ENCODE measurements at places on chromosomes 6 and 20.

DNA sequence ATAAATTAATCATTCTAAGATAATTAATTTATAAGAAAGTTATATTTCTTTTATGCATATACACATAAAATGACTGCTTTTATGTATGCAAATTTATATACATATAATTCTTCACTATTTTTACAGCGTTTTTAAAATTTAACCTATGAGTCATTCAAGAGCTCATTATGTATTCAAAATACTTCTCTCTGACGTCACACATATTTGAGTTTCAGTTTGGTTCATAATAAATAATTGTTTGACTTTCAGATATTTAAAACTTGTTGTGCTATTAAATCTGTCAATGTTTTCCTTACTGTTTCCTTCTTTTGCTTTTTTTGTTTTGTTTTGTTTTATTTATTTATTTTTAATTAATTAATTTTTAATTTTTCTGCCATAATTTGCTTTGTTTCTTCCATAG lies 467.5 kb upstream of the ADGRB3 start:
- no peaks in the 10 kb centered on the region for H3K27me3 ChIP-seq
- peaks cover 1% of the 10 kb centered on the region for H3K4me1 ChIP-seq
- no peak overlapping the region for H3K27ac ChIP-seq
- H3K36me3 ChIP-seq: no peaks in the 10 kb centered on the region

- H3K36me3 ChIP-seq: no peaks in the 10 kb centered on the region
- no peak for DNase-seq
- no peak overlapping the region for H3K4me3 ChIP-seq
- no peak overlapping the region for H3K27ac ChIP-seq
- peaks cover 7% of the 10 kb centered on the region for H3K27me3 ChIP-seq
These were observed 131.0 kb downstream of the ID4 start for GRCh38 chr6:19968201-19968600.

DNA sequence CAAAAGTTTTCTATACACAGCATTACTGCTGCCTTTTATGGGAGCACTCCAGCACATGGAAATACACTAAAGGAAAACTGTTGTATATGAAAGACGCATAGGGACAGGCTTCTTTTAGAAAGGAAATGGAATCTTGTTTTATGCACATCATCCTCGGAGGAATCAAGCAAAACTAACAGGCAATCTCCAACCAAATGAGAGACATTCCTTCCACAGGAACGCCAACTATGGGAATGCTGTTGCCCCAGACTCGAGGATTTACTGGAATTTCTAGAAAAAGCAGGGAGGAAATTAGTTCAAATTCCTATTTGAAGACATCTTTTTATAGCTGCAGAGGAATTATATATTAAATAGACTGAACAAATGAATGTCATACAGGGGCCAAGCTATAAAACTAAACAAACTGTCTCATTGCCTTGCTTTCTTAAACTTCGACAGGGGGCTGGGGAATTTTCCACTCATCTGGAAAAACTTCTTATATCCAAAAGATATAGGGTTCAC lies 52.2 kb downstream of the LYRM4 start:
- H3K4me3 ChIP-seq: no peak overlapping the region
- H3K4me1 ChIP-seq: no peaks in the 10 kb centered on the region
- no peak for DNase-seq
- H3K27me3 ChIP-seq: no peaks in the 10 kb centered on the region
- peaks cover 2% of the 10 kb centered on the region for H3K36me3 ChIP-seq

DNA sequence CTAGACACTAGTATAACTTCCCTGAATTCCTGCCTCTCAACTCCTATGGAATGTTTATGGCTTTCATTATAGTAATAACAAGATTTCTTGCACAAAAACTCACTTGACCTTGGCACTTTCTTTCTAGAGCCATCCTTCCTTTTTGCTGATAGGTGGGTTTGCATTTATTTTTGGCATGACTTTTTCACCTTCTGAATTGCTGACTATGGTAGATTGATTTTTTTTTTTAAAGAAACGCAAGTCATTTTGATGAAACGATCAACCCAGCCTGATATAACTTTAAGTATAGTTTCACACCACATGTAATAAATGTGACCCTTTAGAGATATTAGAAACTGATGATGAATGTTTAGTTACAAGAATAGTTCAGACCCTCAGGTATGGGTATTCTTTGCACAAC lies 61.8 kb downstream of the BMP6 start:
- no peaks in the 10 kb centered on the region for H3K36me3 ChIP-seq
- H3K4me3 ChIP-seq: no peak overlapping the region
- no peak overlapping the region for H3K27ac ChIP-seq
- peaks cover 44% of the 10 kb centered on the region for H3K27me3 ChIP-seq

DNA sequence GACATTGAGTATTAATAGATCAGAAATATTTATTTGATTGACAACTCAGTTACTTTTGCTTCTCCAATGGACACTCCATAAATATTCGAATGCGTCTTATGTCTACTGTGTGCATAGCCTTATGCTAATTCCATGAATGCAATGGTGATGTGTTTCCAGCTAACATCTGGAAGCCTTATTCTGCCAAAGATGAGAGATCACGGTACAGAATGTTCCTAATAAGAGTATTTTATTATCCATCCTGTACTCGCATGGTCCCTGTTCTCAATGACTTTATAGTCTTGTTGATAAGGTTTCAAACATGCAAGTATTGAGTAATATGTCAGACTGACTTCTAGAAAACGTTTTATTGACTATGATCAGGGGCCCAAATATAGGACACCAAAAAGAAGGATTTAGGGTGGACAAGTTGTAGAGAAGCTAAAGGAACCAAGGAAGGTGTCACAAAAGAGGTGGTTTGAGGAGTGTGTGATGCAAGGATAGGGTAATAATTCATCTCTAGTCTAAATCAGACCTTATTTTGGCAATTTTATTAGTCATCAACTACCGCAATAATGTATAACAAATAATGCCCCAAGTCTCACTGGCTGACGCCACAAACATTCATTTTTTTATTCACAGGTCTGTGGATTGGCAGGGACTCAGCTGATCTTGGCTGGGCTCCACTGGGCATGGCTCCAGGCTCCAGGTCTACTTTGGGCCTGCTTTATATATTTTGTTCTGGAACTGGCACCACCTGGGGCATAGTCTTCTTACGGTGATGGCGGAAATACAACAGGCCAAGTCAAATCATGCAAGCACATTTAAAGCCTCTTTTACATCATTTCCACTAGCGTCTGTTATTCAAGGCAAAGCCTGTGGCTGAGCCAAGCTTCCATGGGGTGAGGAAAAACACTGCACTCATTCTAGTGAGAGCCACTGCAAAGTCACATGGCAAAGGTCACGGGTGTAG lies 24.5 kb upstream of the CD83 start:
- H3K27me3 ChIP-seq: peaks cover 7% of the 10 kb centered on the region
- H3K4me3 ChIP-seq: no peak overlapping the region
- no peaks in the 10 kb centered on the region for H3K36me3 ChIP-seq
- H3K4me1 ChIP-seq: peaks cover 2% of the 10 kb centered on the region
- no peak for DNase-seq
- H3K27ac ChIP-seq: no peak overlapping the region

DNA sequence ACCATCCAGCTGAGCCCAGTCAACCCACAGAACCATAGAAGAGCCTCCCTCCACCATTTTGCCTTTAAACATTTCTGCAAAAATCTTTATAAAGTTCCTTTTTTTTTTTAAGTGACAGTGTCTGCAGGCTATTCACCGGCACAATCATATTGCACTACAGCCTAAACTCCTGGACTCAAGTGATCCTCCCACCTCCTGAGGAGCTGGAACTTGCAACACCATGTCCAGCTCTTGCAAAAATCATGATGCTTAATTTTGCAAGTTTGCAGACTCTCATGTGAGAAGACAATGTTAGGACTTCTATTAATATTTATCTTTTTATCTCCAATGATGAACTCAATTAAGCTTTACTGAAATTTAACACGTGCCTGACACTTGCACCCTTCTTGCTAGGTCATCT lies 88.8 kb downstream of the INSM1 start:
- H3K4me3 ChIP-seq: no peak overlapping the region
- no peaks in the 10 kb centered on the region for H3K27me3 ChIP-seq
- H3K4me1 ChIP-seq: peaks cover 3% of the 10 kb centered on the region
- no peak overlapping the region for H3K27ac ChIP-seq
- peaks cover 21% of the 10 kb centered on the region for H3K36me3 ChIP-seq
- DNase-seq: no peak

Measured in progenitor cell of endocrine pancreas (in vitro differentiated cells).